ENCODE measurements at places on chromosomes 11 and 22. TPM values are rescaled to one million over a fixed set of nuclear protein-coding genes. Genes with fewer than 3 reads are reported as not detected.

SLC22A8 gene
- not detected for total RNA-seq

PHETA2 gene
- 28.8 TPM for total RNA-seq

OR5AS1 gene
- not detected for total RNA-seq

PGA5 gene
- not detected for total RNA-seq

NXPE4 gene
- total RNA-seq: not detected

APOL4 gene
- 6.0 TPM for total RNA-seq

RFPL3 gene
- not detected for total RNA-seq

MFNG gene
- 82.4 TPM for total RNA-seq

MGAT3 gene
- under 0.01 TPM for total RNA-seq

ANO1 gene
- 0.13 TPM for total RNA-seq

GGTLC2 gene
- not detected for total RNA-seq

TMEM191C gene
- total RNA-seq: 0.63 TPM

BEST1 gene
- total RNA-seq: not detected

SDHAF2 gene
- total RNA-seq: 41.8 TPM

CRYBA4 gene
- not detected for total RNA-seq

RNH1 gene
- 271 TPM for total RNA-seq

MMP11 gene
- total RNA-seq: 8.6 TPM

P2RX3 gene
- not detected for total RNA-seq

HBG2 gene
- total RNA-seq: not detected

PYGM gene
- 0.44 TPM for total RNA-seq

C11orf98 gene
- total RNA-seq: 29.8 TPM

Data from bladder microvascular endothelial cell (primary cell).